Activated CD4-positive, alpha-beta T cell treated with anti-CD3 and anti-CD28 coated beads, Interleukin-2, amount 50 U/mL, for 48 hours (primary cell): ENCODE measurements at places on chromosomes 12 and 14.
A peak's percentile ranks its signal among the peaks of the same experiment; 100 is the strongest.

GRCh38 chr12:55839345-55840140 lies 3.2 kb downstream of the MMP19 start:
- no peak for DNase-seq

DNA sequence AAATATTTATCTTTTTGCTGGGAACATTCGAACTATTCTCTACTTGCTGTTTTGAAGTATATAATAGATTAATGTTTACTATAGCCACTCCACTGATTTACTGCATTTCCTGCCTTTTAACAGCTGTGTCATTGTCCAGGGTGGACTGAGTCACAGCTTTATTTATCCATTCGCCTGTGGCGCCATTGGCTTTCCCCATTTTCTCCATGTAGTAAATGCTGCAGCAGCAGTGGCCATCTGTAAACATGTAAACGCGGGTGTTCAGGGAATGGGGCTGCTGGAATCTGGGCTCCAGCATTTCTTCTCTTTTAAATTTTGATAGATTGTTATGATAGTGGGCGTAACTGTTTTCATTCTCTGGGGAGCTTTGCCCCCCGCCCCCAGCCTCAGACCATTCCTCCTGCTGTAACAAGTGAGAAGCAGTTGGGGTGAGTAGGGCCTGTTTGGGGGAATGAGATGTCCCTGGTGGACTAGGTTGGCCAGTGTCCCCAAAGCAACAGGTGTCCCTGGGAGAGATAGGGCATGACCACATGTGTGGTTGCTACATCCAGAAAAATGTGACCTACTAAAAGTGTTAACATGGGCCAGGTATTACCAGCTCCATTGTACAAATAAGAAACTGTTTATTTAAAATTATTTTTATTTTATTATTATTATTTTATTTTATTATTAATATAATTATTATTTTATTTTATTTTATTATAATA lies 32.9 kb downstream of the RIN3 start:
- DNase-seq: no peak

DNA sequence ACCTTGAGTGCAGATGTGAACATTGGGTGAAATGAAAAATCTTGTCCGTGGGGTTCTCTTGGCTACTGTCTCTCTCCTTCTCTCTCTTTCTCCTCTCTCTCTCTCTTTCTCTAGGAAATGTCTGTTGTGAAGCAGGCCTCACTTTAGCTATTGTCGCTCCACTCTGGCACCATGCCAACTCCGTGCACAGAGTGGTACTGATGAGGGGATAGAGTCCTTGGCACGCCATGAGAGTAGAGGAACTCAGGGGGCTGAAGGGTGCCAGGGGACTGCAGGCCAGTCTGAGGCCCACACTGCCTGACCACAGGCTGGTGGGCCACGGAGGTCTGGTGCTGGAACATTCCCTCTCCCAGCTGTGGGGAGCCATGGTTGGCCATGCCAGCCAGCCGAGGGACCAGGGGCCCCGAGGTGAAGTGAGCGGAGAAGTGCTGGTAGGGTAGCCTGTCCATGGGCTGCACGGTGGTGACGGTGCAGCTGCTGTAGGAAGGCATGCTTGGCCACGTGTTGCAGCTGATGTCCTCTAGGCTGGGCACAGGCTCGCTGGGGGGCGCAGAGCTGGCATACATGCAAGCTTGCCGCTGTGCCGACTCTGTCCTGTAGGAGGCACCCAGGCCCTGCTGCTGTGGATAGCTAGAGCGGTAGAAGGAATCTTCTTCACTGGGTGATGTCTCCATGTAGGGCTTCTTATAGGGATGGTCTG lies 50.4 kb downstream of the TBX5 start:
- peak; percentile 3 for DNase-seq

DNA sequence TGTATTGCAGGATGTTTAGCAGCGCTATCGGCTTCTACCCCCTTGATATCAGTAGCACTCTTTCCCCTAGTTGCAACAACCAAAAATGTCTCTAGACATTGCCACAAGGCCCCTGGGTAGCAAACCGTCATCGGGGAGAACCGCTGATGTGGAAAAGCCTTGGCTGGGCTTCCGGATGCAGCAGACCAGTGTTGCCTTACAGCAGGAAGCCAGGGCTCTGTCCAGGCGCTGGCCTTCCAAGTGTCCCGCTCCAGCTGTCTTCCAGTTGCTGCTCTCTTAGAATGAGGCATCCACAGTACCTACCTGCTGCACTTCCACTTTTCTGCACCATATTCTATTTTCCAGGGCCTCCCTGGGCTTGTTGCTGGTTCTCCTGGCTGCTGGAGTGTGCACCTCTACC lies 22.6 kb upstream of the SLC10A1 start:
- DNase-seq: no peak

- DNase-seq: no peak
Measured at GRCh38 chr12:12159988-12160387, 89.2 kb downstream of the BCL2L14 start.

DNA sequence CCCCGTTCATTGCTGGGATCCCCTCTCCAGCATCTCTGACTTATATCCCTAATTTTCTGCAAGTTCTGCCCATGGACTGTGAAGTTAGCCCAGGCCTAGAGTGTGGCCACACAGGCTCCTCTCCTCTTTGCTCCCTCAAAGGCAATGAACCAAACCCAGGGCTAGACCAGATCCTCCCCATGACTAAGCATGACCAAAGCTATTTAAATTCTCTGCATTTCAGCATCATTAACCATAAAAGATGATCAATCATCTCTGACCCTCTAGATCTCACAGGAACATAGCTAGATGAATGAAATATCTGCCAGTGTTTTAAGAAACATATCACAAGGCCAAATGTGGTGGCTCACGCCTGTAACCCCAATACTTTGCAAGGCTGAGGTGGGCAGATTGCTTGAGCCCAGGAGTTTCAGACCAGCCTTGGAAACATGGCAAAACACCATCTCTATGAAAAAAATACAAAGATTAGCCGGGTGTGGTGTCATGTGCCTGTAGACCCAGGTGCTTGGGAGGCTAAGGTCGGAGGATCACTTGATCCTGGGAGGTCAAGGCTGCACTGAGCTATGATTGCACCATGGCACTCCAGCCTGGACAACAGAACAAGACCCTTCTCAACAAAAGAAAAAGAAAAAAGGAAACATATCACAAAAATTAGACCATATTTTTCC lies 2.2 kb upstream of the KRT3 start:
- no peak for DNase-seq
